ENCODE measurements at places on chromosomes 7 and 10.

DNA sequence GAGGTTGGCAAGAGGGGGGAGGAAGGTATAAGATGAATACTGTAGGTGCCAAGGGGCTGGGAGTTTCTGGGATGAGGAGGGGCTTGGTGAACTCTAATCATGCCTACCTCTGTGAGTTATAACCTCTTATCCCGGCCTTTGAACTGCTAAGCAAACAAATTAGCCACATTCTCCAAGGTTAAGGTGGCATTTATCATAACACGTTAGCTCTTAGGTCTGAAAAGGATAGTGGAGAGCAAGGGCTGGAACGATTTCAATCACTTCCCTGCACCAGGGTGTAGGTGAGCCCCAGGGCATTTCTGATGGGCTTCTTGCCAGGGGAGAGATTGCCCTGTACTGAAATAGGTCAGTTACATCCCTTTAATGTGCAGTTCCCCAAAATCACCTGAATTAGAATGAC is 28.6 kb upstream of the DMBT1 start:
- no peak for DNase-seq

DNA sequence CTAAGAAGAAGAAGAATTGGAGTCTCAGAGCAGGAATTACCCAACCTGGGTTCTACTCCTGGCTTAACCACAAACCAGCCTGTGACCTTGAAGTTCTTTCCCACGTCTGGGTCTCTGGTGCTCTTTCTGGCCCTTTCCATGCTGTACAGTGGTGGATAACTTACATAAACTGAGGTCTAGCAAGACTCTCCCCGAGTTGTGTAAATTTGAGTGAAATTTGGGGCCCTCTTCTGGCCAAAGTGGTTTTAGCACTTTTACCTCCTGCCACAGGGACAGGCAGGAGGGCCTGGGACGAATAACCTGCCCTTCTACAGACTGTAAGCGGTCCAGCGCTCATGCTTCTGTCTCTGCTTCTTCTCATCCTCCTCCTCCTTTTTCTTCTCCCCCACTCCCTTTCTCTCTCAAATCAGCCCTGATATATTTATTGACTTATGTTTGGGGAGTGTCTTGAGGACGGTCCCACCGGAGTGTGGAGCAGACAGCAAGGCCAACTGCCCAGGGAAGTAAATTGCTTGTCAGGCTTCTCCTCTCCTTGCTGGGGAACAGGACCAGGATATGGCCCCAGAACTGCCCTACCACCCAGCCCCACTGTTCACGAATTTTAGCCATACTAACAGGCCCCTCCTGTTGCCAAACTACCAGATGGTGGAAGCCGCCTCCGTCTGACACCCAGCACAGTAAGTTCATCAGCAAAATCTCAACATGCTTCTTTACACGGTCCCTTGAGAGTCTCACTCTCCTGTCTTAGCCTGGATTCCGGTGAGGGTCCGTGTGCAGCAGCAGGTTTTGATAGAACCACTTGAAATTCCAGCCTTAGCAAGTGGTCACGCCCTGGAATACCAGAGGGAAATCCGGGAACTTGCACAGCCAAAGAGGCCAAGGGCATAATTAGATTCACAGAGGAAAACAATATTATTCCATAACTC is 4.0 kb upstream of the SH3PXD2A start:
- DNase-seq = peak; percentile 61

DNA sequence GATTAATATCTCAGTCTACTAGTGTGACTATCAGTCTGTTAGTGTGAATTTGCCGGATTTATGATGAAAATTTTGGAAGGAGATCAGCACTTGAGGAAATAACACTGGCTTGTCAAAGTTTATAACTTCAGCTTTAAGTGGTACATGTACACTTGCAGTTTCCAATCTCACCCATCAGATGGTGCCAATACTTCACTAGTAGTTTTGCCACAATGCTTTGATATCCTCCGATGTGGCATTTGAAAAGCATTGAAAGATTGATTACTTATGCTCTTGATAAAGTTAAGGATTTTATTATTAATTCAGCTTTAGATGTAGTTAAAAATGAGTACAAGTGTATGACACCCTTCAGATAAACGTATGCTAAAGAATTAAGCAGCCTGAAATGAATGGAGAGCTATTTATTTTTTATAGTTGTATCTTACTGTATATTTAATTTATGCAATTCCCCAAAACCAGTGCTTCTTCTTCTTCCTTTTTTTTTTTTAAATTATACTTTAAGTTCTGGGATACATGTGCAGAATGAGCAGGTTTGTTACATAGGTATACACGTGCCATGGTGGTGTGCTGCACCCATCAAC is 98.2 kb downstream of the ANLN start:
- DNase-seq = no peak

GRCh38 chr10:28181478-28182096 is 121.3 kb downstream of the MPP7 start:
- DNase-seq = no peak
